ENCODE measurements at places on chromosomes 11 and 22.

GRCh38 chr11:23764286-23764685 lies 732.6 kb upstream of the LUZP2 start:
- no peak for DNase-seq

DNA sequence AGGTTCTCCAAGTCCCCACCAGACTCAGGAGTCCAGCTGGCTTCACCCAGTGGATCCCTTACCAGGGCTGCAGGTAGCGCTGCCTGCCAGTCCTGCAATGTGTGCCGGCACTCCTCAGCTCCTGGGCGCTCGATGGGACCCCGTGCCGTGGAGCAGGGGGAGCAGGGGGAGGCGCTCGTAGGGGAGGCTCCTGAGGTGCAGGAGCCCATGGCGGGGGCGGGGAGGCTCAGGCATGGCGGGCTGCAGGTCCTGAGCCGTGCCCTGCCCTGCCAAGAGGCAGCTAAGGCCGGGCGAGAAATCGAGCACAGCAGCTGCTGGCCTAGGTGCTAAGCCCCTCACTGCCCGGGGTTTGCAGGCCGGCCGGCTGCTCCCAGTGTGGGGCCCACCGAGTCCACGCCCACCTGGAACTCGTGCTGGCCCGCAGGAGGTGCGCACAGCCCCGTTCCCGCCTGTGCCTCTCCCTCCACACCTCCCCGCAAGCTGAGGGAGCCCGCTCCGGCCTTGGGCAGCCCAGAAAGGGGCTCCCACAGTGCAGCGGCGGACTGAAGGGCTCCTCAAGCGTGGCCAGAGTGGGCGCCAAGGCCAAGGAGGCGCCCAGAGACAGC lies 792.9 kb upstream of the CCDC179 start:
- no peak for DNase-seq

GRCh38 chr11:44774731-44775130 lies 48.0 kb downstream of the TSPAN18 start:
- no peak for DNase-seq

- DNase-seq = no peak
Observed at GRCh38 chr11:64482588-64482987, 108.4 kb upstream of the SLC22A12 start.

GRCh38 chr11:117998664-117999353 lies 12.6 kb downstream of the IL10RA start:
- DNase-seq = no peak

Measured in GM12892 (cell line).